ENCODE measurements at places on chromosomes 7 and 10.

- no peak for DNase-seq
These were observed 313.9 kb upstream of the GLI3 start for GRCh38 chr7:42550706-42551470.

GRCh38 chr10:69657430-69657829 is 27.4 kb downstream of the FAM241B start:
- no peak for DNase-seq

DNA sequence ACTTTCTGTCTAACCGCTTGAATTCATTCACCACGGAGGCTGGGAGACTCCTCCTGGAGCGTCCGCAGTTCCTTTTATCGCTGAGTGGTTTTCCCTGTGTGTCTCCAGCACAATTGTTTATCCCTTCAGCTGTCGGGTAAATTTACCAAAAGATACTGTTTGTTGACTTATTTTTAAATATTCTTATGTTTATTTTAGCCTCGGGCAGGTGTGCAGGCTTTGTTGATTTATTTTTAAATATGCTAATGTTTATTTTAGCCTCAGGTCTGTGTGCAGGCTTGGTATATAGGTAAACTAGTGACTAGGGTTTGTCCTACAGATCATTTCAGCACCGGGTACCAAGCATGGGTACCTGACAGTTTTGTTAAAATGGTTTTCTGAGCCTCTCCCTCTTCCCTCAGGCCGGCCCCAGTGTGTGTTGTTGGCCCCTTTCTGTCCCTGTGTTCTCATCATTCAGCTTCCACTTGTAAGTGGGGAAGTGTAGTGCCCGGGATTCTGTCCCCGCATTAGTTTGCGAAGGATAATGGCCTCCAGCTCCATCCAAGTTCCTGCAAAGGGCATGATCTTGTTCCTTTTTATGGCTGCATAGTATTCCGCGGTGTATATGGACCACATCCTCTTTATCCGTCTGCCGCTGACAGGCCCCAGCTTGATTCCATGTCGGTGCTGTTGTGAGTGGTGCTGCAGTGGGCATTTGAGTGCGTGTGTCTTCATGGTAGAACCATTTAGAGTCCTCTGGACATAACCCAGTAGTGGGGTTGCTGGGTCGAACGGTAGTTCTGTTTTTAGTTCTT is 5.3 kb downstream of the GET4 start:
- no peak for DNase-seq

DNA sequence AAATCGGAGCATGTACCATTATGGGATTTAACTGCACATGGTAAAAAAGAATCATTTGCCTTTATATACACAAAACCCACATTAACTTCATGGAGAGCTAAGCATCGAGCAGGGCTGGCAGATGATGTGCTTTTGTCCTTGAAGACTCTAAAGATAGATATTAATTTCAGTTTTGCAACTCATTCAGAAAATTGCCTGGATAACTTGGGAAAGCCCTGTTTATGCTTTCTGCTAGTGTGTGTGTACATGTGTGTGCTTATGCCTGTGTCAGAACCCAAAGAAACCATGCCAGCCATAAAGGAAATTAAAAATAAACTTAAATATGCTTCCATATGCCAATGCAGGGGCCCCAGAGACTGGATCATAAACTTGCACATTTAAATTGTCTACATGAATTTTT is 640.0 kb downstream of the PARD3 start:
- no peak for DNase-seq

DNA sequence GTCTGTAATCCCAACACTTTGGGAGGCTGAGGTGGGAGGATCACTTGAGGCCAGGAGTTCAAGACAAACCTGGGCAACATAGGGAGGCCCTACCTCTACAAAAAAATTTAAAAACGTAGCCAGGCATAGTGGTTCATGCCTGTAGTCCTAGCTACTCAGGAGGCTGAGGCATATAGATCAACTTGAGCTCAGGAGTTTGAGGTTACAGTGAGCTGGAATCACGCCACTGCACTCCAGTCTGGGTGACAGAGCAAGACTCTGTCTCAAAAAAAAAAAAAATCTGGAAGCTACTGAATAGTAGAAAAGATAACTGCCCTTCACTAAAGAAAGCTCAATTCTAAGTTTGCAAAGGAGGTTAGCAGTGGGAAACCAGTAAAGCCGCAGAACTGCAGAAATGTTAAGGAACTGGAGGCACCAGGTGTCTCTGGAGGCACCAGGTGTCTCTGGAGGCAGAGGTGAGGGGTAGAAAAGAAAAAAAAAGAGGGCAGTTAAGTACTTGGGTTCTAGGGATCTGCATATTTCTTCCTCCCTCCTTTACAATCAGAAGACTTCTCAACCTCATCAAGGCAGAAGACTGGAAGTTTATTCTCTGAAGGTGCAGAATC is 56.5 kb downstream of the RNLS start:
- no peak for DNase-seq

DNA sequence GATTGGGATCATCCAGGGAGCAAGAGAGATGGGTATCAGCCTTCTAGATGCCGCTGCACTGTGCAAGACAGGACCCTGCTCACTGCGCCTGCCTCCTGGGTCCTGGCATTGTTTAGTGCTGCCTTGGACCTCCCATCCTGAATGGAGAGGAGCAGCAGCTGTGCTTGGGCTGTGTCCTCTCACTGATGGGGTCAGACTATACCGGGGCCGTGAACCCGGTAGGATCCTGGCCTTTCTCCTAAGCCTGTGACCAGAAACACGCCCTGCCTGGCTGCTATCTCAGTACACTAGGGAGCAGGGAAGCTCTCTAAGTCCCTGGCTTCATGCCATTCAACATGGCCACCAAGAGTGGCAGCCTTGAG is 309.4 kb upstream of the ZNF32 start:
- no peak for DNase-seq

DNA sequence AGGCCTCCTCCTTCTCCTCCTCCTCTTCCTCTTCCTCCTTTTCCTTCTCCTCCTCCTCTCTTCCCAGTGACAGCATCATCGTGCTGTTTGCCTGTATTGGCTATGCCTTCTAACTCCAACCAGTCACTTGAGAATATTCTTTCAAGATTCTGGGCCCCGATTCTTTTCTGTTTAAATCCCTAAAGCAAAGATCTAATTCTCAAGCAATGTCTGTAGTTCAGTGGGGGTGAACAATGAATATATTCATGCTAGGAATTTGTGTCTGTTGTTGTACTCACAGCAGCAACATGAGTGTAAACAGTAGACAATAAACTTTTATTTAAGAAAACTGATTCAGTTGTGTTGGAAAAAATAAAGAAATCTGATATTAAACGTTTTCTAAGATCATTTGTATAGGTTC is 30.7 kb downstream of the NUDT5 start:
- DNase-seq = no peak

DNA sequence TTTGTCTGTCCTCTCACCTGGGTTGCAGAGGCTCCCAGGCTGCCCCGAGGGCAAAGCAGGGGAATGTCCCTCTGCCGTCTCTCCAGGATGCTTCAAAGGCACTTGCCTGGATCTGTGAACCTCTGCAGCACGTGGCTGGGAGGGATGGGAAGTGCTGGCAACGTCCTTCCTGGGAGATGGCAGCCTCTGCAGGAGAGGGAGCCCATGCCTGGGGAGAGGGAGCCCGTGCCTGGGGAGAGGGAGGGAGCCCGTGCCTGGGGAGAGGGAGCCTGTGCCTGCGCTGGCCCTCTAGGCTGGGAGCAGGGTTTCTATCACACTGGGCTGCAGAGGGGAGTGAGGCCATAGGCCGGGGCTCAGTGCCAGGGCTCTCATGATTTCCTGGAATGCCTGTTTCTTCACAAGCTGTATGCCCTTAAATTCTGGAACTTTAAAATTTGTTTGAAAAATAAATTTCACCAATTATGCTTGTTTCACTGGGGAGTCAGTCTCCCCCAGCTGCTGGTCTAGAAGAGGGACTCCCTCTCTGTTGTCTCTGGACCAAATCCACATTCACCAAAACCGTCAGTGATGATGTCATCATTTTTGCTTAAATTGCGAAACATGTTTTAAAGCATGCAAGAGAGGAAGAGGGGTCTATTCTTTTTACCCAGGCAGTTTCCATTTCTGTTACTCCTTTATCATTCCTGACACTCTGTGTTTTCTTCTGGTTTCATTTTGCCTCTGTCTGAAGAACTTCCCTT is 135.7 kb downstream of the DNAJB6 start:
- no peak for DNase-seq

- DNase-seq = no peak
These were observed 75.8 kb upstream of the BMPER start for GRCh38 chr7:33829536-33829935.

DNA sequence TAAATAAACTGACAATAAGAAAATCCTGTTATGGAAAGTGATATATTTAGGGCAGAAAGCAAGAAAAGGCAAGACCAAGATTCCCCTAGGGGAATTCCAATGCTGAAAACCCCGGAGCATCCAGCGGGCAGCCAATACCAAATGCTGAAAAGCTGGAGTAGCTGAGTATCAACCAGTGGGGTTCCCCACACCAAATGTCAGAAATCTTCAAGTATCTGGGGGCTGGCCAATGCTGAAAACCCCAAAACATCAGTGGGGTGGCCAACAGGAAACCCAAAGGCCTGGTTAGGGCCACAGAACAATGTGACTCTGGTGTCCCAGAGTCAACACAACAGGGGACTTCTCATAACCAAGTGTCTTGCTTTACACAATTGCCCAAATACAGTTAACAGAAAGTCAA is 271.8 kb upstream of the CACNA2D1 start:
- DNase-seq = no peak

DNA sequence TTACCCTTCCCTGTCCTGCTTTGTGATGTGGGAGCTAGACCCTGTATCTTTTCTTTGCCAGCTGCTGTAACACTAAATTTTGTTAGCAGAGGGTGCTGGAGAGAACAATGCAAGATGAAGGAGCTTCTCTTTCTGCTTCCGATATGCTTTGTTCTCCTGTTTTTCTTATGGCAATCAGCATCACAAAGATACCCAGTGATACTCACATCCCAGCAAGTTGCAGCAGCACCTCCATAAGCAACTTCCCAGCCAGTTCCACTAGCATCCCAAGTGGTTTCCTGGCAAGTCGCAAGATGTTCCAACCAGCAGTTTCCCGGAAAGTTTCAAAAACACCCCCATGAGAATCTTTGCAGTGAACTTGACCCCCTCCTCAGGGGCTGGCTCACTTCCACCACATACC is 148.6 kb downstream of the IMMP2L start:
- DNase-seq = no peak

- no peak for DNase-seq
These were observed 565.7 kb upstream of the ANKRD30A start for GRCh38 chr10:36559412-36560400.

Data from activated naive CD4-positive, alpha-beta T cell (primary cell).